Stimulated activated CD4-positive, alpha-beta T cell treated with anti-CD3 and anti-CD28 coated beads, Interleukin-15, amount 100 ng/mL, for 24 hours (primary cell): ENCODE measurements at places on chromosomes 4 and X.

DNA sequence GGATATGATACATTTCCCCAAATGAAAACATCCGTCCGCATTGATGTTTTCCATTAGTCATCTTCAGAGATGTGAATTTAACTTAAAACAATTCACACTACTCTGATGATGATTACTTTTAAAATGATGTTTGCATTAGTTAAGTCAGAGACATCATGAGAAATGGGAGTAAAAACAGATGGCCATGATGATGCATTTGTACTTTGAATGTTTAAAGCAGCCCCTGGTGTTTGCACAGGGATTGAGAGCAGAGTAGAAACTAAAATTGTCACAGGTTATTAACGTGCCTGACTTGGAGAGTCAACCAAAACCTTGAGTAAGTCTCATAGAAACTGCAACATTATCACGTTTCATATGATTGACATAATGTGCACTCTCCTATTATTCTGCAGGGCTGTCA lies 117.2 kb downstream of the CFAP299 start:
- no peak for DNase-seq

DNA sequence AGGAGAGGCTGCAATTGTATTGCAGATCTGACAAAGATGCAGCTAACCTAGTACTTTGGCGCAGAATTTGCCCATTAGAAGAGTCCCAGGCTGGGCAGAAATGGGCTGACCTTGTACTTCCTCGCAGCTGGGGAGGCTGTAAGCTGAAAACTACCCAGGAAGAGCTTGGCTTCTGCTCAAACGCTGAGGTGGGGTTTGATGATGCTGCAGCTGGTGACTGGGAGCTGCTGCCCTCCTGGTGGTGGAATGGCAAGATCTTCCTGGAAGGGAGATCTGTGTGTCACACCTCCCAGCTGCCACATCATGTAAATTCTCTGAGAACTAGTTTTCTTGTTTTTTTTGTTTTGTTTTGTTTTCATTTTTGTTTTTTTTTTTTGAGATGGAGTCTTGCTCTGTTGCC lies 17.4 kb downstream of the CCNG2 start:
- no peak for DNase-seq

DNA sequence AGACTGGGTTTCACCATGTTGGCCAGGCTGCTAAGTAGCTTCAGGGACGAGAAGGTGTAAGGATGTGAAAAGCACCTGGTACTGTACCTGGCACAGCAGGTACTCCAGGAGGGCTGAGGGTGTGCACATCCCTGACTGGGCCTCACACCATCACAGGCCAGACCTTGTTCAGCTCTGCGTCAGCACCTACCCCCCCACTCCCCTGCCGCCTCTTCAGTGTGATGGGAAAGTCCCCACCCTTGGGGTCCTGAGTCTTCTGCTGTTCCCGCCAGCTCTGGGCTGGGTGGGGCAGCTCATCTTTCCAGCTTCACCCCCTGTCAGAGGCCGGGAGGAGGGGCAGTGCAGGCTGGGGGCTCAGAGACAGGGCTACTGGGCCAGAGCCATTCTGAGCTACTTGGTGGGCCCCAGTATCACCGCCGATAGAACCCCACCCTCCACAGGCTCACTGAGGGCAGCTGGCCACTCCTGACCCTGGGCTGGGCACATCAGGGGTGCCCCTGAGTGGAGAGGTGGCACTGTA lies 6.7 kb upstream of the SH3BP2 start:
- peak; percentile 80 for DNase-seq

- DNase-seq = no peak
Observed at GRCh38 chrX:43940816-43941474, 32.2 kb downstream of the NDP start.

GRCh38 chrX:153970357-153971123 lies 1.1 kb downstream of the HCFC1 start:
- DNase-seq = peak; percentile 42

- DNase-seq = no peak
Observed at GRCh38 chr4:100486496-100486895, 31.3 kb downstream of the EMCN start.

GRCh38 chr4:7654550-7655445 lies 220.1 kb upstream of the PSAPL1 start:
- DNase-seq = no peak

- no peak for DNase-seq
Observed at GRCh38 chr4:60039908-60040307, 1160.2 kb upstream of the ADGRL3 start.

- no peak for DNase-seq
Observed at GRCh38 chr4:113566015-113566795, 195.3 kb downstream of the CAMK2D start.

- peak; percentile 43 for DNase-seq
Observed at GRCh38 chr4:83231620-83232076, 53.0 kb downstream of the COQ2 start.

- no peak for DNase-seq
Observed at GRCh38 chr4:1622956-1623355, 61.2 kb downstream of the FAM53A start.

- DNase-seq = no peak
Observed at GRCh38 chr4:48134081-48134480, at the start of gene TXK. TSS of gene TXK (minus strand) at chr4:48134250. CDS start at chr4:48134170, 80 bp downstream.

GRCh38 chr4:37528166-37528885 lies 157.8 kb downstream of the RELL1 start:
- DNase-seq = no peak

- DNase-seq = no peak
Observed at GRCh38 chrX:65072590-65072989, 96.3 kb upstream of the ZC4H2 start.

DNA sequence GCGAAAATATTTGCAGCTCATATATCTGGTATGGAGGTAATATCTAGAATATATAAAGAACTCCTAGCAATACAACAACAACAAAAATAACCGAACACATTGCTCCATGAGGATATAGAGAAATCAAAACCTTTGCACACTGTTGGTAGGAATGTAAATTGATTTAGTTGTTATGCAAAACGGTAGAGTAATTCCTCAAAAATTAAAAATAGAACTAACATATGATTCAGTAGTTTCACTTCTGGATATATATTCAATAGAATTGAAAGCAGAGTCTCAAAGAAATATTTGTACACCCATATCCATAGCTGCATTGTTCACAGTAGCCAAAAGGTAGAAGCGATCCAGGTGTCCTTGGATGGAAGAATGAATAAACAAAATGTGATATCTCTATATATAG lies 203.0 kb upstream of the CNKSR2 start:
- DNase-seq = no peak

DNA sequence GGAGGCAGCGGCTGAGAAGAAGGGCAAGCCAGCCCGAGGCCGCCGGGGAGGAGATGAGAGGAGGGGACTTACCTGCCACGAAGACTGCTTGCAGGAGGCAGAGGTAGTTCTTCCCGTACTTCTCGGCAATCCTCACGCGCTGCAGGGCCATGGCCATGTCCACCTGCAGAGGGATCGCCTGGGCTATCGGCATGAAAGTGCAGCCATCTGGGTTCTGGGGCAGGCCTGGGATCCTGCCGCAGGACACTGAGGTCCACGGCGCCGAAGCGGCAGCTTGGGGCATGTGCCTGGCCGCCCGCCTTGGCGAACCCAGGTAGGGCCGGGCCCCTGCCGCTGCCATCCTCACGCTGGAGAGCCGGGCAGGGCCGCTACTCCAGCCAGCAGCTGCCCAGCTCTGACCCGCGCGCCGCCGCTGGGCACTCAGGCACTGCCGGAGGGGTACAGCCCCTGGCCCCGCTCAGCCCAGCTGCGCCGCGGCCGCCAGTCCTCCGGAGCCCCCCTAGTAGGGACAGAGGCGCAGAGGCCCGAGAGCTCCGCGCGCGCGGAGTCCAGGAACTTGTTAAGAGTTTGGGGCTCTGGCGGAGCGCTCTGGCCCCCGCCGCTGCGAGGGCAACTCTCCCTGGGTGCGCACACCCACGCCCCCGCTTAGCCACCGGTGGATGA lies 16.0 kb downstream of the MCF2 start:
- DNase-seq = no peak

DNA sequence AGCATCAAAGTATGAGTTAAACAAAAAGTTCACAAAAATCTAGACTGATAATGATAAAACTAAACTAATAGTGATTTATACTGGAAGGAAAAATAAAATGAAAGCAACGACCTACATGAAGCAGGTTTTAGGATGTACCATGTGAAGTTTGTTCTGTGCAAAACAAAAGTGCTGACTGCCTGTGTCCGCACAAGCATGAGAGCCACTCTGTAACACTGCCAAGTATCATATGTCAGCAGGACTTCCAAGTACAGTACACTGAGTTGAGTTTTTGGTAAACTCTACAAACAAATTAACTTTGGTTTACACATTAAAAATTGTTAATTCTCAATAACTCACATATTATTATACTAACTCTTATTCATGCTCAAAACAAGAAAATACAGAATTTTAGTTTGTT lies 459.0 kb downstream of the PDGFC start:
- no peak for DNase-seq

DNA sequence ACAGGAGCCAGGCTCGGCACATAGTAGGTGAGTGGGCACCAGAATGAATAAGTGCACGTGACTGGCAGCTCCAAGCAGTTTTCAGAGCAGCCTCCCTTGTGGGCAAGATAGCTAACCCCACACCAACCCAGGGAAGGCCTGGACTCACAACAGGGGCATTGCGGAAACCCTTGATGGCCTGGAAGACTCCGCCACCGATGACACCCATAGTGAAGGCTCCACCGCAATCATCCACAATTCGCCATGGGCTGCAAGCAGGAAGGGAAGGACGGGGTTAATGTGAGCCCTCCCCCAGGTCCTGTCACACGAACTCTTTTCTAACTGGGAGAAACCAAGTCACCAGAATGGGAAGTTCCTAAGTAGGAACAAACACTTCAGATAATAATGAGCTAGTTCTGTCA lies 957 bp downstream of the TIMM17B start:
- no peak for DNase-seq

DNA sequence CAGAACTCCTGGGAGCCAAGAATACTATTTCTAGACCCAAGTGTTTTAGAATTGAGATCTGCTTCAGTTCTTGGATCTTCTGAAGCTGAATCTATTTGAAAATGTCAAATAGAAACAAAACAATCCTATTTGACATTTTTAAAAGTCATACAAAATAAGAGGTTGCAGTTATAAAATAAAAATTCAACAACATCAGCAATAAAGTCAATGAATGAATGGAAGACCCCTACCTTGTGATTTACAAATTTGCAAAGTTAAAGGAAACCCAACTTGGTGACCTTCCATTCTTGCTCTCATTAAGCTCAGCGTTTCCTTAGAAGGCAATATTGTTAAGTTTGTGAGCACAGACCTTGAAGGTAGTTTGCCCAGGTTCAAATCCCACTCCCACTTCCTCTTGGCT lies 531.8 kb upstream of the TENM3 start:
- DNase-seq = no peak

- no peak for DNase-seq
Observed at GRCh38 chr4:108607079-108607815, 13.1 kb upstream of the RPL34 start.

GRCh38 chrX:10062352-10062751 lies 94.4 kb upstream of the CLCN4 start:
- DNase-seq = no peak

DNA sequence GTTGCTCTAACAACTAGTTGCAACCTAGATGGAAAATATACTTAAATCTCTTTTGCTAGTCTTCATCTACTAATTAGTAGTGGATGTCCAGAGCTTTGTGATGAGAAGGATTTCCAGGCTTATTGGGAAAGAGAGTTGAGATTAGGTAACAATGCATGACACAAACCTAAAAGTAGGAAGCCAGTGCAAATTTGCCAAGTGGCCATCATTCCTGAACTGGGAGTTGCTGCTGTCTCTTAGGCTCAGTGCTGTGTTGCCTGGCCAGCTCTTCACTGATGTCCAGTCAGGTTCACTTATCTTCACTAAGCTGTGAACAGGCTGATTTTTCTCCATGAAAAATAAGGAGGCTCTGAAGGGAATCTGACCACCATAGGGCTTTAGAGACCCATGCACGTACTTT lies 105.6 kb upstream of the AMOT start:
- no peak for DNase-seq

DNA sequence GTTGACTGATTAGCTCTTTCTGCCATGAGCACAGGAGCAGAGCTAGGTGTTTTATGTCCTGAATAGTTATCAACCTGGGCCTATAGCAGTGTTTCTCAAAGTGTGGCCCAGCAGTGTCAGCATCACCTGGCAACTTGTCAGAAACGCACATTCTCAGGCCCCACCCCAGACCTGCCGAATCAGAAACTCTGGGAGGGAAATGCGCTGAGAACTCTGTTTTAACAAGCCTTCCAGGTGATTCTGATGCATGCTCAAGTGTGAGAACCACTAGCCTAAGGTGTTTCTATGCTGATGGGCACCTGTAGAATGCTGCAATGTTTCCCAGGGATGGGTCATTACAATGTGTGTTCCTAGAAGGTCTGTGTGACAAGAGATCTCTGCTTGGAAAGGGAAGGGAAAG lies 257.5 kb downstream of the MID1IP1 start:
- DNase-seq = no peak

GRCh38 chrX:144592036-144592435 lies 655.3 kb upstream of the SPANXN1 start:
- DNase-seq = no peak

- no peak for DNase-seq
Observed at GRCh38 chr4:147730333-147730732, 1.6 kb upstream of the ARHGAP10 start.

DNA sequence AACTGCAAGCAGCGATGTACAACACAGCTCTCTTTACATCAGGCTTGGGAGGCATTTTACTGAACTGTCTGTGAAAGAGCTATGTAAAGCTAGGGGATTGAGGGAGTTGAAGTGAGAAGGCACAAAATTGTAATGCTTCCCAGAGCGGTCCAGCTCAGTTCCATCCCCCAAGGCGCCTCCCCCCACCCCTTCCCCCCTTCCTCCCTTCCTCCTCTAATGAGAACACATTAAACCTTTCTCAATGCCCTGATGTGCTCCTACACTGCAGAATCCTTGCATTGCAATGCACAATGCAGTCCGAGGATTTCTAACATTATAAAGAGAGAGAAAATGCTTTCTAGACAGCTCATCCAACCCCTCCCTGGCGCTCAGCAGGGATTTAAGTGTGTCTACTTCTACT lies 73.9 kb downstream of the CXXC4 start:
- no peak for DNase-seq

- no peak for DNase-seq
Observed at GRCh38 chr4:144509088-144510015, 136.6 kb upstream of the HHIP start.

- no peak for DNase-seq
Observed at GRCh38 chrX:39941332-39941920, 156.3 kb downstream of the BCOR start.

- no peak for DNase-seq
Observed at GRCh38 chrX:65195621-65196020, 219.4 kb upstream of the ZC4H2 start.

GRCh38 chrX:45140812-45141211 lies 59.9 kb downstream of the DIPK2B start:
- no peak for DNase-seq

- DNase-seq = no peak
Observed at GRCh38 chr4:81555489-81555888, 83.8 kb upstream of the RASGEF1B start.
